Uterus (tissue), 4 donors: ENCODE measurements at places on chromosomes 5 and 9.

DNA sequence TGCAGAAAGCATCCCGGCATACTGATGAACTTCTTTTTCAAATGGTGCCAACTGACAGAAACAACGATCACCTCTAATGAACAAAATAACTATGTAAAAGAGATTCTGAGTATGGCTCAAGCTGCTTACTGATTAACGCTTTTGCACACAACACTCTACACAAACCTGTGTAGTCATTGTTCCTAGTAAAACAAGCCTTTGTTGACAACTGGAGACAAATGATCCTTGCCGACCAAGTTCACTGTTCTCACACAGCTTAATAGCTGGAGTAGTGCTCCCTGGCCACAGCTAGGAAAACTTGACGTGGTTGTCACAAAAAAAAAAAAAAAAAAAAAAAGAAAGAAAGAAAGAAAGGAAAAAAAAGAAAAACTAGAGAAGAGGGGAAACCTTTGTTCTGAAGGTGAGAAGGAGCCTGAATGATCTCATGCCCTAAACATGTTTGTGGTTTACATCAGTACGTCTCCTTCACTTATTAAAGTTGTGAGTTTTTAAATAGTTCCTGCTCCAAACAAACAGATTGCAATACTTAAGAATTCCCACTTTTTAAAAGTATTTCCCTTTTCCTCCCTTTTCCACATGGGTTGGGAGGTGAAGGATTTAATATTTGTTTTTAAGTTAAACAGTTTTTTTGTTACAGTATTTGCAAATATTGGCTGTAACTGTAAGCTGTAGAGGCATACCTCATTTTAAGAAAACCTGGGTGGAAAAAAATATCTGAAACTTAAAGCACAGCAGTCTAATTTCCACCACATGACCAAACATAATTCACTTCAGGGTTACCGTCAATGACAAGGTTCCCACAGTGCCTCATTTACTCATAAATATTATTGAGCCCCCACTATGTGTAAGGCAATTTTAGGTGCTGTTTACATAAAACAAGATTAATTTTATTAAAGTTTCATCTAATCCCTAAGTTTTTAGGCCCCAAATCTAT lies 63.7 kb downstream of the GLIS3 start:
- DNase-seq: no peak

- no peak for DNase-seq
These were observed 33.4 kb downstream of the CREBRF start for GRCh38 chr5:173089581-173089980.

DNA sequence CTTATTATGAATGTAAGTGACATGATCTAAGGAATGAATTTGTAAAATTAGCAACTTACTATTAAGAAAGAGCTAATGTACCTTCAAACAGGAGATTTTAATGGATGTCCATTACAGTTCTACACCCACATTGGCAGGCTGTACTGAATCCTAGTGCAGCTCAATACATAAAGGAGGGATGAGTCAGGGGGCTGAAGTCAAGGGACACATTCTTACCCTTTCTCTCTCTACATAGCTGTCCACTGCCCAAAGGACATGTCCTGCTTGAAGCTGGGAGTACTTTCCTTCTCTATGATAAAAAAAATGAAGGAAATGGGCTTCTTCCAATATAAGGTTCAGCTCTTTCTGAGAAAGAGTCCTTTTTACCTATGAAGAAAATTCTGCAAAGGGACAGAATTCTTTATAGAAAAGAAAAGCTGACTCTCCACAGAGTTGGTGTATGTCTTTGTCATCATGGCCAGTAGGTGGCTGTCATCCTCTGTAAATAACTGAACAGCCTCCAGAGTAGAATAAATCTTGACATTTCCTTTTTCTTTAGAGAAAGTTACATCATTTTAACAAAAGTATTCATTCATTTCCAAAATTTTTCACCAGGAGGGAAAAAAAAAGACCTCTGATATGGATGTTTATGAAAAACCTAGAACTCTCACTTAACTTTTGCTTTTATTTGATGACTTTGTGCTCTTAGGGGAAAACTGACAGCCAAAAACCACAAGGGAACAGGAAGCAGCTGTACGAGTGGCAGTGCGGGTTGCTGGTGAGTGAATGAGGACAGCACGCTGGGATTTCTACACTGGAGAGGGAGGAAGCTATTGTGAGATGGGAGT lies 13.1 kb upstream of the IFNA14 start:
- DNase-seq: no peak

DNA sequence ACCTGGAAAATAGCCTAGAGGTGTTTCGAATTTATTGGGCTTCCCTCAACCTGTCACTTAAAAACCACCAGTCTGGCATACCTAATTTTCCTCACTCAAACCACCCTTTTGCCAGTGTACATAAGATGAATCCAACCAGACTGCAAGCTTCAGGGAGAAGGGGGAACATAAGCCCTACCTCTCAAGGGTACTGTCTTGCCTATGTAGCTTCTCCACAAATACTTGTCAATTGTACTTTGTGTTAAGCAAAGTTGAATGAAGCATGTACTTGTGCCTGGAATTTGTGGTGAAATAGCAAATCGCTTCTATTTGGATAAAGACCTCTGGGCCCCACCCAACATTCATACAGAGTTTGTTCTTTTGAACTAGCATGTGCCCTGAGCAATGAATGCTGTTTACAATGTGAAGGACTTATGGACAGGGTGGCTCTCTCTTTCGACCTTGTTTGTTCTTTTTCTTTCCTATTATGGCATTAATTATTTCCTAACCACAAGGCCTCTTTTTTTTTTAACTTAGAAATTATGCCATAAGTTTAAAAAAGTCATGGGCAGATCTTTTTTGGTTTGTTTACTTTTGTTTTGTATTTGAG lies 580.2 kb downstream of the EBF1 start:
- DNase-seq: no peak

GRCh38 chr5:135332519-135333150 lies 66.4 kb downstream of the MACROH2A1 start:
- DNase-seq: no peak

DNA sequence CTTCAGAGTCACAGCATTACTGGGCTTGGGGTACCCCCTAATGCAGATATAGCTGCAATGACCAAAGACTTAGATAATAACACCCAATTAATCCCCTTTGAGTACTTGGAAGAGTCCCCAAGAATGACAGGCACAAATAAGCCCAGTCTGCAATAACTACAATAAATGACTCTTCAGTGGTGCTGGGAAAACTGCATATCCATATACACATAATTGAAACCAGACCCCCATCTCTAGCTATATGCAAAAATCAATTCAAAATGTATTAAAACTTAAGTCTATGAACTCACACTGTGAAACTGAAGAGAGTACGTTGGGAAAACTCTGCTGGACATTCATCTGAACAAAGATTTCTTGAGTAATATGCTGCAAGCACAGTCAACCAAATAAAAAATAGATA lies 422.5 kb downstream of the CDH18 start:
- no peak for DNase-seq
